Hindlimb muscle (tissue), 1 donor: ENCODE measurements at places on chromosomes 2 and 18. TPM values are rescaled to one million over a fixed set of nuclear protein-coding genes. Genes with fewer than 3 reads are reported as not detected.

Gene LCT
- polyA plus RNA-seq: not detected

- peak; percentile 20 for DNase-seq
Measured at GRCh38 chr2:71299507-71299906, 32.1 kb upstream of the ZNF638 start.

DNA sequence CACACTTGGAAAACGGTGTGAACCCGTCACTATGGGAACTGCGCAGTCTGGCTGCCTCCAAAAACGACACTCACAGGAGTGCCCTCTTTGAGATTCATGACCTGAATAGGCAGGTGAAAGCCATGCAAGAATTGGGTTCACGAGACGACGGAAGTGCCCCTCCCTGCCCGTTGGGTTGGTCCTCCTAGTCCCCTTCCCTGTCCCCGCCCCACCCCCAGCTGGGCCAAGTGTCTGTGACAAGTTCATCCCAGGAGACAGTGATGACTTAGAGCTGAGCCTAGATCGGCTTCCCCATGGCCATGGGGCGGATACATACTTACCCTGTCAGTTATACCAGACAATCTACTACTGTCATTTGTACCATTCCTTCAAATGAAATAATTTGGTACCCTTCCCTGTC lies 1137.7 kb upstream of the CHAC2 start:
- no peak for DNase-seq

- no peak for DNase-seq
Measured at GRCh38 chr2:147471126-147471525, 373.7 kb upstream of the ACVR2A start.
